ENCODE measurements at places on chromosomes 3 and 15.

DNA sequence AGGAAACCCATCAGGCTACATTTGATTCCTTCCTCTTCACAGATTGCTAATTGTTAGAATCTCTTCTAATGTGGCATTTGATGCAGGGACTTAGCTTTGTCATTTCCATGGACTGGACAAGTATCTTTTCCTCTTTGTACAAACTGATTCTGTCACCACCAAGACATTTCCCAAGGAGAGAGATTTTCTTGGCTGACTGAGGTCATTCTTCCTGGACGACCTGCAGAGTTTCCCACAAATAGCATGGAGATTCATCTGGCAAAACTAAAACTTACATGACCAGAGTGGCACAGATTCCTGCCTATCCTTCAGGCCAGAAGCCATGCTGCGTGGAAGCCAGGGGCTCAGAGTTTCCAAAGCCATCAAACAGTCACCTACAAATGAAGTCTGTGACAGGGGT lies 269.2 kb upstream of the LRTM1 start:
- no peak for DNase-seq

- no peak for DNase-seq
Measured at GRCh38 chr3:143288944-143289343, 169.4 kb downstream of the CHST2 start.

DNA sequence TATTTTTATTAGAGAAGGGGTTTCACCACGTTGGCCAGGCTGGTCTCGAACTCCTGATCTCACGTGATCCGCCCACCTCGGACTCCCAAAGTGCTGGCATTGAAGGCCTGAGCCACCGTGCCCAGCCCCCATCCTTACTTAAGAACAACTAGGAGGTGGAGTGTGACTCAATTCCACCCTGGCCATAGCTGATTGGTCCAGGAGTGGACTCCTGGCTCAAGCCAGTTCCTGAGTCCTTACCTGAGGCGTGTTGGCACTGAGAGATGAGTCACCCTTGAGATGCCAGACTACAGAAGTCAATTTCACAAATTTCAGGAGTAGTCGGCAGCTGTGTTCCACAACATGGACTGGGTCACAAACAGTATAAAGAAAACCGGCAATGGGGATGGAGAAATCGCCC lies 124.2 kb downstream of the SHQ1 start:
- no peak for DNase-seq

GRCh38 chr3:111286746-111287145 lies 215.1 kb downstream of the NECTIN3 start:
- DNase-seq = no peak

DNA sequence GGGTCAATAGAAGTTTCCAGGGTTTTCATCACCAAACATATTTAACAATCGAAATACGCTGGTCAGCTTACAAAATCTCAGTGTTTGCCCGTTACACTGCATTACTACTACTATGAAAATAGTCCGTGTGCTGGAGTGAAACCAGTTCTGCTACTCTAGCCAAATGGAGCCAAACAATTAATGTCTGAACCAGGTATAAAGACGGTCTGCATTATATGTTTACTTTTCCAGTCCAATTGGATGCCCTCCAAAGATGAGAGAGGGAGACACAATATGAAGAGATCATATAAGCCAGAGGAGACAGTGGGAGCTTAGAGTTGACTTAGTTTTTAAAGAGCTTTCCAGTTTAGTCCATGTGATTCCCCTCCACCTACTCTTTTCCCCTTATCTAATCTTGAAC lies 6.3 kb upstream of the DUT start:
- no peak for DNase-seq

- no peak for DNase-seq
Measured at GRCh38 chr3:186839874-186840641, 2.5 kb upstream of the ADIPOQ start.

DNA sequence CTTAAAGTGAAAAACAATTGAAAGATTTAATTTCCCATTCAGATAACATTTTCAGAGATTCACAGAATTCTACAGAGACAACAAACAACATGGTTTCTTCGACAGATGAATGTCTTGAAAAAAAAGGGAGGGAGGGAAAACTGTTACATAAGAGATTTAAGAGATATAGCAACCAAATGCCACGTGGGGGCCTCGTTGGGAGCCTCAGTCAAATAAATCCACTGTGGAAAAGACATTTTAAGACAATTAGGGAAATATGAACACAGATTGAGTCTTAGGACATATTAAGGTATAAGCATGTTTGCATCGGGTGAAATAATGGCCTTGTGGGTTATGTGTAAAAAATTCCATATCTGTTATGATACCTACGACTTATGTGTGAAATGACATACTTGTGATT lies 5.0 kb upstream of the PRRT3 start:
- DNase-seq = no peak

- no peak for DNase-seq
Measured at GRCh38 chr15:33559207-33559890, 248.6 kb downstream of the RYR3 start.

GRCh38 chr15:40085266-40085665 lies 23.4 kb downstream of the BMF start:
- DNase-seq = no peak

- no peak for DNase-seq
Measured at GRCh38 chr3:120049072-120049471, 45.2 kb downstream of the GSK3B start.

GRCh38 chr3:25901796-25902195 lies 111.9 kb downstream of the OXSM start:
- DNase-seq = no peak

- no peak for DNase-seq
Measured at GRCh38 chr3:61371123-61371522, 119.9 kb upstream of the FHIT start.

DNA sequence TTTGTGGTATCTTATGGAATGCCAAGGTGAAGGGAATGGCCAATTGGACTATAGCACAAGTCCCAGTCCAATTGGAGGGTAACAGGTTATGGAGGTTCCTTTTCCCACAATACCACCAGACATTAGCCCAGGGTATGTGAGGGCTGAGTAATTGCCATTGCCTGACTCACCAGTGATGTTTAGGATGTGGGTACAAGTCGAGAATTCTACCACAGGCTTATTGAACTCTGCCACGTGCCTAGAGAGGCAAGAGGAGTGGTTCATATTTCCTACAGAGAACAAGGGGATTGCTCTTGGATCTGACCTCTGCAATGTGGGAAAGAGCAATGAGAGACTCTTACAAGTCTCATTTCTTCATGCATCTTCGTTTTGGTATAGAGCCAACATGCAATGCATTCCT lies 85.0 kb upstream of the XCR1 start:
- DNase-seq = no peak

- no peak for DNase-seq
Measured at GRCh38 chr15:69462030-69462492, 9.4 kb downstream of the RPLP1 start.

GRCh38 chr15:38228618-38229017 lies 24.0 kb upstream of the SPRED1 start:
- DNase-seq = no peak

GRCh38 chr3:102079809-102080197 lies 230.5 kb downstream of the NFKBIZ start:
- no peak for DNase-seq

- DNase-seq = no peak
Measured at GRCh38 chr3:64792445-64792844, 104.6 kb upstream of the ADAMTS9 start.

DNA sequence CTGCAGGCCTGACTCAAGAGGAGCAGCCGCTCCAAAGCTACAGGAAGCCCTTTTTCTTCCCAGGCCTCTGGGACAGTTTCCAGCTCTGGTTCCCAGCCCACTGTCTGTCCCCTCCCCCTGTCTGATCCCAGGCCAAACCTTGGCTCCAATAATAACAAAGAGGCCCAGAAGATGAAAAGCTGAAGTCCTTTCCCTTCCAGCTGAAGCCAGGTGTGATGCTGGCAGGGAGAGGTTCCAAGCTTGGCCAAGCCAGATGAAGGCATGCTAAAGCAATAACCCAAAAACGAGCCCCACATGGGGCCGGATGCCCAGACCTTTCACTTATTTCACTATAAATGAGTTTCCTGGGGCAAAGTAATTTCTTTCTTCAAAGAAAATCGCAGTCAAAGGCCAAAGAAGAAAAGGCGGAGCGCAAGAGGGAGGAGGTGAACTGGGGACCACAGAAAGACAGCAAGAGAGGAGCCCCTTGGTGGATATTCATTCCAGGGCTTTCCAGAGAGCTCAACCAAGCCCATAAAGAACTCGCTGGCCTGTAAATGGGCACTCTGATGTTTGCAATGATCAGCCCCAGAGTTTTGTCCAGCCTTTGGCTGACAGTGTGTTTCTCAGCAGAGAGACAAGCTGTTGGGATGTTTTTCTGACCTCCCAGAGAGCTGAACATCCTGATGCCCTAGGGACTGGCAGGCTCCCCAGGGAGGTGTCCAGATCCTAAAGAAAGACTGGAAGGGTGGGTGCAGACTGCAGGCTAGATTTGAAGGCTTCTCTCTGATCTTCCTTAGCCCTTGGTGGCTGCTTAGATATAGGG lies 157.6 kb downstream of the UACA start:
- DNase-seq = no peak

GRCh38 chr15:58967479-58967878 lies 20.0 kb upstream of the RNF111 start:
- no peak for DNase-seq

DNA sequence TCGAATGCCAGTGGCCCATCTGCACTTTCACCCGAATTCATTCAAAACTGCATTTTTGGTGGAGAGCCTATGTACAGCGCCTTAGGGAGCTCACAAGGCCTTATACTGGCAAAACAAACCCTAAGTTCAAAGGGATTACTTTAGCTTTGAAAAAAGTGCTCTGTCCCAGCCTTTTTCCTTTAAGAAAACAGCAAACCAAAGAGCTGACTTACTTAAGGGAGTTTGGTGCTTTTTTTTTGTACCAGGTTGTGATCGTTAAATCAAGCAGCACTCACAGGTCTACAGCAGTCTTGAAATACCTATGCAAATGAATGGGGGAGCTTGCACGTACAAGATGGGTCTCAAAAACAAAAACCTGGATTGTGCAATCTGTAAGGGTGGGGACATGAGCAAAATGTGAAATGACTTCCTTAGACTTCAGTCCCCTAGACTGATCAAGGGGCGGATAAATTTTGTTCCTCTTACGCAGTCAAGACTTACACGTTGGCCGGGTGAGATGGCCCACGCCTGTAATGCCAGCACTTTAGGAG lies 11.6 kb upstream of the PIK3CB start:
- no peak for DNase-seq

GRCh38 chr15:67543348-67543718 lies 830 bp downstream of the MAP2K5 start:
- DNase-seq = no peak

DNA sequence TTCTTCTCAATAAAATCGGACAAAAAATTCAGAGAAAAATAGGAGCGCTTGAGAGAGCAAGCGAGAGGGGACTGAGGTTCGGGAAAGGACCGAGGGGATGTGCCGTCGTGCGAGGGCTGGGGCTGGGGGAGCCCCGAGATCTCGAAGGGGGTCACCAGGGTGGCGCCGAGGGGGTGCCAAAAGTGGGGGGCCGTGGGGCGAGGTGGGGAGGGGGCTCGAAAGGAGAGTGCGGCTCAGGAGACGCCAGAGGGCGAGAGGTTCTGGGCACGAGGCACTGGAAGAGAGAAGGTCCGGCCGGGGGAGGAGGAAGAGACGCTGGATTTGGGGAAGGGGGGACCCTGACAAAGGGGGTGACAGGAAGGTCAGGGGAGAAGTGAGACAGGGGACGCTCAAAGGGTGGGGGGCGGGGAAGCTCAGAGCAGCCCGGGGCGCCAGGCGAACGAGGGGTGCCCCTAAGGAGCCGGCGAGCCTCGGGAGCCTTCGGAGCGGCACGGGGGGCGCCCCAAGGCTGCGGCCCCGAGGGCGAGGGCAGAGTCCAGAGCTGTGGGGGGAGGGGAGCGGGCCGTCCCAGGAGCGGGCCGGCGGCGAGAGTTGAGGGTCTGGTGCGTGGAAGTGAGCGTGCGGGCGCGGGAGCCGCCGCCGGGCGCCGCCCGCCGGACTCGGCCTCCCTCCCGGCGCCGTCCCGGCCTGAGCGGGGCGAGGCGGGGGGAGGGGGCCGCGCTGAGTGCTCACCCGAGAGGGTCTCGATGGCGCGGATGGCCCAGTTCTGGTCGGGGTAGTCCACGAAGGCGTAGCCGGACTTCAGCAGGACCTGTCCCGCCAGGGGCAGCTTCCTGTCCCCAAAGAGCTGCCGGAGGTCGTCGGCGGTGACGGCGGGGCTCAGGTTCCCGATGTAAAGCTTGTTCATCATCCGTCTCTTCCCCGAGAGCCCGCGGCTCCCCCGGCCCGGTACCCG lies 514 bp downstream of the IGF2BP2 start:
- no peak for DNase-seq

GRCh38 chr3:43326891-43327581 lies 40.7 kb downstream of the SNRK start:
- DNase-seq = no peak

DNA sequence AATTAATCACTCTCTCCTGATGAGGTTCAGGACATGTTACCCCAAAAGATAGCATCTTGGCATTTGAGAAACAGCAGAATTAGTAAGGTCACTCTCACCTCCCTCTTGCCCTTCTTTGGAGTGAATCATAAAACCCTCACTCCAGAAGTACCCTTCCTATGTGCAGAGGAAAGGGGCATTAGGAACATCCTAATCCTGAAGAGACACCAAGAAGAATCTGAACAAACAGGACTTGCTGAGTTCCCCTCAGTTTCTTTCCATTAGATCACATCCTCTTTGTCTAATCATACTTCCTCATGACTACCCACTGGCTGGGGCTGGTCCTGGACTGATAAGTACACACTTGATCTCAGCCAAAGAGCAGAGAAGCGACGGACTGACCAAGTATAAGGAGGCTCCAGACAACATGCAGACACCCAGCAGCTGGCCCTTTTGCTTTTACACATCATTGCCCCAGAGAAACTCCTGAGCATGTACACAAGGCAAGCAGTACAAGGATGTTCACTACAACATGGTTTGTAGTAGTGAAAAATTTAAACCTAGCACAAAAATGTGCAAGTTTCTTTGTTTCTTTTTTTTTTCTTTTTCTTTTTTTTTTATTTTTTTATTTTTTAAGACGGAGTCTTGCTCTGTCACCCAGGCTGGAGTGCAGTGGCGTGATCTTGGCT lies 15.0 kb upstream of the TM6SF1 start:
- DNase-seq = no peak

DNA sequence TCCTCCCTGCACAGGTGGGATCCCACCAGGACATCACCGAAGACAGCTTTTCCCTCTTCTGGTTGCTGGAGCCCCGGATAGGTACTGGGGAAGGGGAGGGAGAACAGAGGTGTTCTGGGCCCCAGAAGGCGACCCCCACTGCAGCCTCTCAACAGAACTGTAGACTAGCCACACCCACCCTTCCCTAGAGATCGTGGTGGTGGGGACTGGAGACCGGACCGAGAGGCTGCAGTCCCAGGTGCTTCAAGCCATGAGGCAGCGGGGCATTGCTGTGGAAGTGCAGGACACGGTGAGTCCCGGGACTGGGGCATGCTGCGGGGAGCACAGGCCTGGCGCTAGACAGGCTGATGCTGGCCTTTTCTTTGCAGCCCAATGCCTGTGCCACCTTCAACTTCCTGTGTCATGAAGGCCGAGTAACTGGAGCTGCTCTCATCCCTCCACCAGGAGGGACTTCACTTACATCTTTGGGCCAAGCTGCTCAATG lies 809 bp downstream of the NDUFAF3 start:
- no peak for DNase-seq

- peak; percentile 69 for DNase-seq
Measured at GRCh38 chr3:25455441-25456132, 27.5 kb downstream of the RARB start.
